CD4-positive, alpha-beta T cell treated with Interleukin-10 for 1 hour (primary cell): ENCODE measurements at places on chromosomes 16 and 17.

GRCh38 chr17:14926073-14926472, 339.1 kb downstream of the PMP22 start:
- no peak for DNase-seq

- DNase-seq = no peak
Measured at GRCh38 chr16:20410121-20410723, 888 bp downstream of the ACSM5 start.

GRCh38 chr16:3661922-3662321, 7.4 kb downstream of the DNASE1 start:
- DNase-seq = no peak

DNA sequence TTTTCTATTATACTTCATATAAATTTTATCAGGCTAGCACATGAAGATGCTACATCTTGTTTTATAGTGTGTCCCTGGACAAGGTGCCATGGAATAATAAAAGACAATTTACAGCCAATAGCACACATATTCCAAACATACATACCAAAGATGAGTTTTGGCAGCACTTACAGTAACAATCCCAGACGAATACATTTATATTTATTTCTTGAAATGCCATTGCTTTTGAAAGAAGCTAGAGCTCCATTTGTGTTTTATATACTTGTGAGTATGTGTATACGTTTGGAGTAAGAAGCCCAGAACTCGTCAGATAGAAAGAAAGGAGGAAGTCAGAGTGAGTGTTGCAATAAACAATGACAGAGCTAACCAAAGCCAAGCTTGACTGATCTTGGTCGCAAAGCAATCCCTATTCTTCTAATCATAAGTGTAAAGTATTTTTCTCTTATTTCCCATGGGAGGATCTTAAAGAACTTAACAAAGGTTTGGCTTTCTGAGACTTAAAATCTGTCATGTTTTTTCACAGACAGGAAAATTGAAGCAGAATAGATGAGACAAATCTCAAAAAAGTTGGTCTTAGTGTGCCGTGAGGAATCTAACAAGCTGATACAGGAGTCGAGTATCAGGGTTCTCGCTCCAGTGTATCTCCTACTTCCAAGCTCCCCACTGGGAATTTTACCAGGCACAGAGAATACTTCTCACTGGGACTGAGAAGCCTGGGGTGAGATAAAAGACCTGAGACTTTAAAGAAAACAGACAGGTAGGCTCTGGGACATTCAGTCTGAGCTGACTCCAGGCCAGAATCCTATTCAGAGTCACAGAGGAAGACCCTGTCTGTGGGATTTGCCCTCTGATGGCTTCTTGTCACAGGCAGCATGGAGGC, 175.4 kb downstream of the AATF start:
- no peak for DNase-seq

DNA sequence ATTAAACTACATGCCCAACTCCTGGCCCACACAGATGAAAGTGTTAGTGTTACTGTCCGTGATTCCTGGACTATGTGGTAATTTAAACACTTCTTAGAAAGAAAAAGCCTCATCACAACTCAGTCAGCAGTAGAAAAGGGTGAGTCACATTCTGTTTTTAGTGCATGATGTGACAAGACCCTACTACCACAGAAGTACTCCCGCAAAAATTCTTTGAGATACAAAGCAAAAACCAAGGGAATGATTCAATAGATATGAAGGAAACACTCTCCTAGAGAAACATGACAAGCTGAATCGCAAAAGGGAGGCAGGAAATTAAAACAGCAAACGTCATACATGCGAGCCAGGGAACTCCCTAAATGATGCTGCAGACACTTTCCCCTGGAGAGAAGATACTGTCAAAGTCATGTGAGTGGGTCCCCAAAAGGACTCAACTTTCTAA, 14.4 kb downstream of the SNN start:
- no peak for DNase-seq

- no peak for DNase-seq
Measured at GRCh38 chr17:43917016-43917347, 9.6 kb upstream of the MPP2 start.

DNA sequence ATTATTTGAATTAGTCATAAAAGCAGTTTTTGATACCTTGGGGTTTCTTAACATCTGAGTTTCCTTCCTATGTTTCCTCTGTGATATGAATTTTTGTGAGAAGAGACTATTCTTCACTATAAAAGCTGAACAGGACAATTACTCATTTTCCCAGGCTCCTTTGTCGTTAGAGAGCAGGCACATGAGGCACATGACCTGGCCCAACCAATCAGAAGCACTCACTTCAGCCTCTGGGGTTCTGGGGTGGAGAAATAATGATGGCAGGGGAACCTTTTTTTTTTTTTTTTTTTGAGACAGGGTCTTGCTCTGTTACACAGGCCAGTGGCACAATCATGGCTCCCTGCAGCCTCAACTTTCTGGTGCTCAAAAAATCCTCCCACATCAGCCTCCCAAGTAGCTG, 145.5 kb upstream of the ASIC2 start:
- no peak for DNase-seq
